CD4-positive, alpha-beta T cell treated with Interleukin-4 for 1 hour (primary cell): ENCODE measurements at places on chromosomes 5 and 9.

DNA sequence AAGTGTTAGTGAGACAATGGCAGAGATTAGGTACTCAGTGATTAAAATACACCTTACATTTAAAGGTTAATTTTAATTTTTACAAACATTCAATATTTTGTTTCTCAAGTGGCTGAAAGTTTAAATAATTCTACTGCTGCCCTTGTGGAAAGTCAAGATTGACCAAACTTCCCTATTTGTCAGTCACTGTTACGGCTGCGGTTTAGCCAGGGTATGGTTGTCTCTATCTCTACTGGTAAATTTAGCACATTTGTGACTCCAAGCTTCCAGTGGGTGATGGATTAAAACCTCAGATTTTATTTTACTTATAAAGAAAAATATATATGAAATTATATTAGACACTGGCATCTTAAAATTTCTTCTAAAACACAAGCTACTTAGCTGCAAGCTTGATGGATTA, 368.4 kb downstream of the CDH18 start:
- DNase-seq = no peak

- DNase-seq = no peak
Observed at GRCh38 chr5:73143716-73144115, 23.3 kb downstream of the TMEM171 start.

- DNase-seq = no peak
Observed at GRCh38 chr9:112028242-112029221, 131.9 kb downstream of the UGCG start.

GRCh38 chr9:621201-621855, 220.2 kb upstream of the DMRT1 start:
- peak; percentile 47 for DNase-seq

- DNase-seq = no peak
Observed at GRCh38 chr5:175394601-175395000, 49.4 kb downstream of the DRD1 start.

- no peak for DNase-seq
Observed at GRCh38 chr9:96361668-96362067, 21.8 kb downstream of the SLC35D2 start.

GRCh38 chr5:129909225-129909624, 5.0 kb downstream of the CHSY3 start:
- no peak for DNase-seq

DNA sequence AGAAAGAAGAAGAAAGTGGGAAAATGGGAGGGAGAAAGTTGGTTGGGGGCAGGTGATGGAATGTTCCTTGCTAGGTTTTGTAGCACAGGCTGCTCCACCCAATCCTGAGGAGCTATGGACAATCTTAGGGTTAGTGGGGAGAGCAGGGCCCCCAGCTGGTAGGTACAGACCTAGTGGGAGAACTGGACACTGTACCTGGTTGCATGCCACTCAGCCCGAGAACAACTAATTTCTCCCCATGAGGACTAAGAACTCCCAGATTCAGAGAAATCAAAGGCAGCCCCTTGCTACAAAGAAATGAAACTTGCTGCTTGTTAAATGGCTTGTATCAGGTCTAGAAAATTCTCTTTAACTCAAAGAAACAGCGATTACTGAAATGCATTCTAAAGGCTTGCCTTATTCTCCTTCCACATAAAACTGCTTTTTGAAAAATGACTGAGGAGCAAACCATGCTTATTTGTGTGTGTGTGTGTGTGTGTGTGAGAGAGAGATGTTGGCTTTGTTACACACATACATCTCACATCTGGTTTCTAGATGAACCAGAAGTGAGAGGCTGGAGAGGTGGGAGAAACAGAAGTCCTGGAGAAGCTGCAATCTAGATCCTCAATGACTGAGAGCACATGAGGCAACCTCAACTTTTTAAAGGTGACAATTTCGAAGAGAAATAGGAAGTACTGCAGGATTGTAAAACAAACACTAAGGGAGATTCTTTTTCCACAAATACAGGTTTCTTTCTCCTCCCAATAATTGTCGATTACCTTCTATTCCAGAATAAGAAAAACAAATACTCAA, 28.9 kb downstream of the FYB1 start:
- no peak for DNase-seq

DNA sequence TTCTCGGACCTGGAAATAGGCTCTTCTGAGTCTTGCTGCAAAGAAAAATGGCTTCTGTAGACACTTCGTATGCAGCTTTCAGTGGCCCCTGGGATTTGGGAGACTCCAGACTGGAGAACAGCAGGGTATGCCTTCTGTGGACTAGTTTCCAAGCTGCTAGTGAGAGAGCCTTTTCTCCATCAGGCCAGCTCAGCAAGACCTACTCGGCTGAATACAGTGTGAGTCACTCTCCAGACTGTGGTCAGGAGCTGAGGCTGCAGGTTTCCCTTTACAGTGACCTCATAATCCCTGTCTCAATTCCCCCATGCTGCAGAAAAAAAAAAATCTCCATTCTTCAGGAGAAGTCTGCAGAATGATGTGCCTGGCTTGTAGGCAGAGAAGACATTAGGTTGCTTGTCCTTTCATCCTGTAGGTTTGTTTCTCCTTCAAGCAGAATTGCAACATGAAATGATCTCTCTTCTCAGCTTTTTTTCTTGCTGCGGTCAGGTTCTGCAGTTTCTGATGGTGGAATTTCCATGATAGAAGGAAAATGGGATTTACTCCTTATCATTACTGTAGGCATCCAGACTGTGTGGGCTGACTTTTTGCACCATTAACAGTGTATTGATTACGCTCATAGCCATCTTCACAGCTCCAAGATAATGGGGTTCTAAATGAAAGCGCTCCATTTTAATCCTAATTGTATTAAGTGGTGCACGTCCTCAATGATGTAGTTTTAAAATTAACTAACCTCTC, 78.3 kb upstream of the TNFSF8 start:
- peak; percentile 64 for DNase-seq

GRCh38 chr5:55991768-55992486, 2.8 kb downstream of the IL6ST start:
- peak; percentile 43 for DNase-seq

DNA sequence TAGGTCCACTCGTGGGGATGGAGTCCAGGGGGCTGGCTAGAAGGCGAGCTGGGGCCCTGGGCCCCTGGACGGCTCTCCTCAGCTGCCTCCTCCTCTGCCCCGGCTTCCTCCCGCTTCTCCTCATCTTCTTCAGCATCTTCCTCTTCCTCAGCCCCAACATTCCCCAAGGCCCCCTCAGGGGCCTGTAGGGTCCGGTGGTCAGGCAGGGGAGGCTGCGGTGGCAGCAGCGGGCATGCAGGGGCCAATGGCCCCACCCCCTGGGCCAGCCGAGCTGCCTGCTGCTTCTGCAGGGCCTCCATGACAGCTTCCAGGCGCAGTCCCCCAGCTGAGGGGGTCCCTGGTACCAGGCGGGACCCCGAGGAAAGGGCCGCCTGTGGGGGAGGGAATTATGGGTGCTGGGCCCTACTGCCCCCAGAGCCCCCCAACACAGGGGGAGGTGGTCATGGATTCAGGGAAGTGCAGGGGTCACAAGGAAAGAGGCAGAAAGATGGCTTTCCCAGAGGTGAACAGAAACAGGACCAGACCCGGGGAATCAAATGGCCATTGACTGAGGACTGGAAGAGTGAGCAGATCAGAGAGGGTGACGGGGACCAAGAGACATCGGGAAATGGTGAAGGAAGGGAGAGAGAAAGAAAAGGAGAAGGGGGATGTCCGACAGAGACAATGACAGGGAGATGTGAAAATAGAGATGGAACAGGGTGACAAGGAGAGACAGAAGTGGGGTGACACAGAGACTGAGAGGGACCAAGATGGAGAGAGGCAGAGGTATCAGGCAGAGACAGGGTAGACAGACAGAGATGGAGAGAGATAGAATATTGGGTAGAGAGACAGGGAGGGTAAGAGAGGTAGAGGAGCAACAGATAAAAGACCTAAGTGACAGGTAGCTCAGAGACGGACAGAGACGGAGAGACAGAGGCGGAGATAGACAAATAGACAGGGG, 880 bp downstream of the ARID3C start:
- DNase-seq = no peak
